Left renal pelvis (tissue), 4 donors: ENCODE measurements at places on chromosomes 6 and 20. TPM values are rescaled to one million over a fixed set of nuclear protein-coding genes. Genes with fewer than 3 reads are reported as not detected.

GRCh38 chr20:61631751-61632150 is 379.7 kb downstream of the CDH4 start:
- DNase-seq, result no peak

DNA sequence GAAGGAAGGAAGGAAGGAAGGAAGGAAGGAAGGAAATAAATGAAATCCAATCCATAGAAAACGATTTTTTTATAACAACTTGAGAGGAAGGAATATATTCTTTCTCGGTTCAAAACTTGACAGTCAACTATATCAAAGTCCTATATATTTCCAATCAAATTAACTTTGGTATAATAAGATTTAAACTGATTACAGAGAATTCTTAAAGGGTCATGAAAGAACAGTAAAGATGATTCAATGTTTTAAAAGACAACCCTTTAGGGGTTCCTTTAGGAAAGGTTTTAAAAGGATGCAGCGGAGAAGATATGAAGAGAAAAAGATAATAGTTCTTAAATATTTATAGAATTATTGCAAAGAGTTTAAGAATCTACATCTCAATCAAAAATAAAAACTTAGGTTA is 61.2 kb downstream of the ME1 start:
- DNase-seq, result no peak

GRCh38 chr6:27101824-27102223 is 145.7 kb upstream of the PRSS16 start:
- DNase-seq, result no peak

DNA sequence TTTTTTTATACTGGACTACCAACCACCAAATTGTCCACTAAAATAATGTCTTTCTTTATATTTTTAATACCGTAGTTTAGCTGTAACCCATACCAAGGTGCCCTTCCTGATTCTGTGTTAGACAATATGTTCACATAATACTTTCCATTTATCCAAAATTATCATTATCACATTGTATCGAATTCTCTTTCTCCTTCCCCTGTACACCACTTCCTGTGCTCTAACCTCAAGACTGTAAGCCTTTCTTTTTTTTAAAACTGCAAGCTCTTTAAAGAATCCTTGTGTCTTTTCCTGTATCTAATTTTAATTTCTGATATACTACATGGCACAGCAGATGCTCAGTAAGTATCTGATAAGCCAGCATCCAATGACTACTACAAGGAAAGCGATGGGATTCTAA is 917.5 kb downstream of the EYS start:
- DNase-seq, result no peak

DNA sequence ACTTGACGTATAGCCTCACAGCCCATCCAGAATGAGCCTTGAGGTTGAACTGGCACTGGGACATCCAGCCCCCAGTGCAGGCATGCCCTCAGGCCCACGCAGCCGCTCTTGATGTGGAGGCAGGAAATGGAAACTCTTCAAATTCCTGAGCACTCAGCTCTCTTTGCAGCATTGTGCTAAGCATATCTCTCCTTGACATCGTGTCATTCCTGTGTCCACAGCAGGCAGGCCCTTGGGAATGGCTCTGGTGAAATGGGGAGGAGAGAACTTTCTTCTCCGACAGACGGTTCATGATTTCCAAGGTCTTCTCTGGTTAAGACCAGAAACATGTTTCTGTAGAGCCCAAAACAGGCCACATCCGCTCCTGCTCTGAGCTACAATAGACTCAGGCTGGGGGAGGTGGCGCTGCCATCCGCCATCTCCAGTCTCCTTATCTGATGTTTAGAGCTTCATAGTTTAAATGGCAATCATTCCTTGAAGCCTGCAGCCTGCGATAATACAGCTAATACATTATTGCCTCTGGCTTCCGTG is 248.8 kb downstream of the CDH4 start:
- DNase-seq, result no peak

KIAA0408 gene
- polyA plus RNA-seq, result 3.2 TPM

PRR18 gene
- polyA plus RNA-seq, result 0.12 TPM

MYLK4 gene
- 1.6 TPM for polyA plus RNA-seq

PTCHD4 gene
- polyA plus RNA-seq, result 2.8 TPM

GNAS-AS1 gene
- 0.78 TPM for polyA plus RNA-seq

RPP21 gene
- 40.2 TPM for polyA plus RNA-seq

GRCh38 chr6:73078333-73078862 is 146.9 kb downstream of the KHDC1L start:
- DNase-seq, result no peak
